Stimulated activated CD4-positive, alpha-beta T cell treated with anti-CD3 and anti-CD28 coated beads, Interleukin-2, amount 100 ng/mL, for 48 hours (primary cell): ENCODE measurements at places on chromosomes 13 and 19.

- no peak for DNase-seq
Observed at GRCh38 chr19:2729943-2730818, 9.0 kb upstream of the DIRAS1 start.

GRCh38 chr13:113664751-113665596, 2.0 kb upstream of the GRK1 start:
- DNase-seq: no peak

DNA sequence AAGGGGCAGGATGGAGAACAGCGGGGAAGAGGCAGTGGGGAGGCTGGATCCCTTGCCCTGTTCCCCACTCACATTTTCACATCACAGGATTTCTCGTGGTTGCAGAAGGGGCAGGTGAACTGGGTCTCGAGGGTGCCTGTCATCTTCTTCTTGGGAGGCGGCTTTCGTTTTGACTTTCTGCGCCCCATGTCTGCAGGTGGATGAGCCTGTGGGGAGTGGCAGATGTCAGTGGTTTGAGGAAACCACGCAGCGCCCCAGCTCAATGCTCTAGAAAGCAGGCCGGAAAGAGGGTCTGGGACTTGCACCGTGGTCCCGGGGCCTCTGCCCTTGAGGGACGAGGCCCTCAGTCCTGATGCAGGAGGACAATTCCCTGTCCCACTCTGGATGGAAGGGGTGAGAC, 4.9 kb downstream of the ELOF1 start:
- DNase-seq: no peak

DNA sequence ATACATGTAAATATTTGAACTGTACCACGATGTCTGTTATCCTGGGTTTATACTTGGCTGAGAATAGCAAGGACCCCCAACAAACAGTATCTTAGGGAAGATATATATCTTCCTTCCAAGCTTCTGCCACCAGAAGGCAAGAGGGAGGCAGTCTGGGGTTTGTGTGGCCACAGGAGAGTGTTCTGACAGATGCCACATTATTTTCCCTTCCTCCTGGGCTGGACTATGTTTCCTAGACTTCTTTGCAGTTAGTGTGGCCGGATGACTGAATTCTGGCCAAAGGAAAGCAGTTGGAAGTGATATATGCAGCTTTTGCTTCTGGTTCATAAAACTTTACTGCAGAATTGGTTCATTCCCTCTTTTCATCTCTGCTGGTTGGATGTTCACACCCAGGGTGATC, 39.9 kb upstream of the TMTC4 start:
- DNase-seq: no peak

DNA sequence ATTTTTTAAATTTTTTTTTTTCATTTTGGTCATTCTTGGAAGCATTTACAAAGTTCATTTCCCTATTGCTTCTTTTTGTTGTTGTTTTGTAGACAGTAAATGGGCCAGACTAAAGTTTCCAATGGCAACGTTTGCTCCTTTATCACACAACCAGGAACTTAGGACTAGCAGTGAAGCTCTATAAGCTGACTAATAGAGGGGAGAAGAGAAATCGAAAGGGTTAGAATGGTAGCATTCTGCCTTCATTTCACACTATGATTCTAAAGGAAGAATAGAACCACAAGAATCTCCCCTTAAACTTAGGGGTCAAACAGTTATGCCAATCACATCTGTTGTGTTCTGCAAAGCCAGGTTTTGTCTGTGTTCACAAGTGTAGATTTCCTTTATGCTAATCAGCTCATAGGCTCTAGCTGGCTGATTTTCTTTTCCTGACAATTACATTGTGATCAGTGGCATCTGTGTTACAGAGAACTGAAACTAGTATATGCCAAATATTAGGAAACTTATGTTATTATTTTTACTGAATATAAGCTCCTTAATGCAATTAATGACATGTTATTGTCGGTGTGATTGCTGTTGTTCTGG, 467.3 kb downstream of the DACH1 start:
- no peak for DNase-seq

DNA sequence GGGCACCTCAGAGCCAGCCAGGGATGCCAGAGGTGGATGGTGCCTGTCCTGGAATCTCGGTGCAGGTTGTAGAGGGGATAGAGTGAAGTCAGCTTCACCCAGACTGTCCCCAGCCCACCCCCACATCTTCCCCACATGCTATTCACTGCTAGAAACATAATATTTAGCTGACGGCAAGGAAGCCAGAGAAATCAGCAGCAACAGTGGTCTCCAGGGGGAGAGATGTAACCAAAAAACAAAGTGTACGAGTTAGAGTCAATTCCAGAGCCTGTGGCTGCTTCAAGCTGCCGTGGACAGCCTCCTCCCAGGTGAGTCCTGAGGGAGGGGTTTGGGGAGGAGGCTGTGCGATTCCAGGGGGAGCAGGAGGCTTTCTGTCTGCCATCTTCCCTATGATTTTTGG, 97.6 kb downstream of the ZNF536 start:
- DNase-seq: no peak
